Activated CD8-positive, alpha-beta T cell treated with anti-CD3 and anti-CD28 coated beads, Interleukin-2, amount 10 ng/mL, durations not matched to agents 7 days and 5 days (primary cell): ENCODE measurements at places on chromosomes 13 and 19.

GRCh38 chr19:35417713-35418534 lies 30.1 kb upstream of the FFAR2 start:
- DNase-seq: no peak

GRCh38 chr13:27310946-27311345 lies 40.3 kb downstream of the RASL11A start:
- no peak for DNase-seq

- DNase-seq: no peak
Measured at GRCh38 chr19:47405197-47405550, 14.2 kb downstream of the MEIS3 start.

- DNase-seq: no peak
Measured at GRCh38 chr19:45068041-45068440, 8.2 kb downstream of the ZNF296 start.

GRCh38 chr19:1026783-1027649 lies 608 bp downstream of the CNN2 start:
- peak; percentile 57 for DNase-seq
